H9 (cell line): ENCODE measurements at places on chromosomes 3 and 15. TPM values are rescaled to one million over a fixed set of nuclear protein-coding genes. Genes with fewer than 3 reads are reported as not detected.

C3orf49 gene
- total RNA-seq = not detected in 2 replicates

GLDN gene
- total RNA-seq = 0.77 and 1.3 TPM in 2 replicates

C2CD4B gene
- 0.13 and 0.22 TPM in 2 replicates for total RNA-seq

PPP4R2 gene
- total RNA-seq = 123 and 132 TPM in 2 replicates

ABI3BP gene
- total RNA-seq = 0.26 and 0.28 TPM in 2 replicates

PLSCR1 gene
- 48.9 and 54.8 TPM in 2 replicates for total RNA-seq

EFHB gene
- total RNA-seq = 1.6 and 1.9 TPM in 2 replicates

MAGI1 gene
- total RNA-seq = 57.8 and 65.7 TPM in 2 replicates

TRMT10C gene
- 53.6 and 58.7 TPM in 2 replicates for total RNA-seq

CCDC54 gene
- total RNA-seq = not detected in 2 replicates

DAPK2 gene
- 3.5 and 4.6 TPM in 2 replicates for total RNA-seq

DNA sequence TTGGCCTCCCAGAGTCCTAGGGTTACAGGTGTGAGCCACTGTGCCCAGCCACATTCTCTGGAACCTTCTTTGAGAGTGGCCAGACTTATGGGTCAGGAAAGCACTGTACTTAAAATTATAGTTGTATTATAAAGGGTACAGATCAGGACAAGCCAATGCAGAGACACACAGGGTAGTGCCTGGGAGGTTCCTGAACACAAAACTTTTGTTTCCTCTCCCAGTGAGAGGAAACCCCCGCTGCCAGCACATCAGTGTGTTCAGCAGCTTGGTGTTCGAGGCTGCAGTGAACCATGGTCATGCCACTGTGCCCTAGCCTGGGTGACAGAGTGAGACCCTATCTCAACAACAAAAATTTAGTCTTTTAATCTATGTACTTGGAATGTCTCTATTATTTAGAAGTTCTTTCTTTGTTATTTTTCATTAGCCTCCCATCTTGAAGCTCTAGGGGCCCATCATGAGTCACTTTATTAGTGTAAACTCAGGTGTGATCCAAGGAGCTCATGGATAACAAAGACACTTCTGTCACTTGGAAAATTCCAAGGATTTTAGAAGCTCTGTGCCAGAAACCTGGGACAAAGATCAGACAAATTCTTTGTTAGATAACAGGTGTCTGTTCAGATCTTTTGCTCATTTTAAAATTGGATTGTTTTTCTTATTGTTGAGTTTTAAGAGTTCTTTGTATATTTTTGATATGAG lies 7.8 kb downstream of the BLOC1S6 start:
- H3K4me3 ChIP-seq = no peak overlapping the region
- H3K36me3 ChIP-seq = peaks cover 31% of the 10 kb centered on the region
- H3K27me3 ChIP-seq = no peaks in the 10 kb centered on the region
- no peak overlapping the region for H3K27ac ChIP-seq

DNA sequence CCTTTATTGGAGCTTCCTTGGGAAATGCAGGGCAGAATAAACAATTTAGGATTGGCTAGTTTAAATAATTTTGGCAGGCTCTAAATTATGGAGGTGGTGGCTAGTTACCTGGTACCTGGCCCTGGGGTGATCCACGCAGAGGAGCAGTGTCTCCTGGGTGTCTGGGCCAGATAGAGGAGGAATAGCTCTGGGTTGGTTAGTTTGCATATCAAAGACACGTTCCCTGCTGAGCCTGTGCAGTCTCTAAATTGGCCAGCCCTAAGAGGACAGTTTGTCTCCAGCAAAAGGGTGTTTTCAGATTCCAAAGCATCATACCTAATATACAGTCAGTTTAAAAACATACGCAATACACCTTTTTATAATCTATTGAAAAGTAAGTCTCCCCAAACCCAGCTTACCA lies 333.3 kb upstream of the TPM1 start:
- H3K36me3 ChIP-seq = peaks cover 3% of the 10 kb centered on the region; the same call in 1 of the 2 replicates
- H3K27ac ChIP-seq = no peak overlapping the region
- no peaks in the 10 kb centered on the region for H3K27me3 ChIP-seq

- no peaks in the 10 kb centered on the region for H3K27me3 ChIP-seq
- H3K36me3 ChIP-seq = peaks cover 71% of the 10 kb centered on the region
- H3K27ac ChIP-seq = no peak overlapping the region
- DNase-seq = no peak
- no peak overlapping the region for H3K4me3 ChIP-seq
Observed at GRCh38 chr15:59166601-59167265, 39.9 kb upstream of the LDHAL6B start.

DNA sequence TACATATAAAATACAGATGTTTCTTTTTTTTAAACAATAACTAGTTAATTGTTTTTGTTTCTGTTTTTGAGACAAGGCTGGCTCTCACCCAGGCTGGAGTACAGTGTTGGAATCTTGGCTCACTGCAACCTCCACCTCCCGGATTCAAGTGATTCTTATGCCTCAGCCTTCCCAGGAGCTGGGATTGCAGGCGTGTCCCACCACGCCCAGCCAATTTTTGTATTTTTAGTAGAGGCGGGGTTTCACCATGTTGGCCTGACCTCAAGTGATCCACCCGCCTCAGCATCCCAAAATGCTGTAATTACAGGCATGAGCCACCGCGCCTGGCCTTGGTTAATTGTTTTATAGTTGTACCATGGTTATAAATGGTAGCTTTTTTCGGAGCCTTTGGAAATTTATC lies 72.3 kb downstream of the PIAS1 start:
- H3K27ac ChIP-seq = no peak overlapping the region
- no peaks in the 10 kb centered on the region for H3K27me3 ChIP-seq
- DNase-seq = no peak
- H3K4me3 ChIP-seq = no peak overlapping the region
- H3K36me3 ChIP-seq = peaks cover 8% of the 10 kb centered on the region

GRCh38 chr3:183378008-183378407 lies 50.4 kb downstream of the MCF2L2 start:
- no peaks in the 10 kb centered on the region for H3K4me1 ChIP-seq
- H3K27ac ChIP-seq = no peak overlapping the region
- no peaks in the 10 kb centered on the region for H3K27me3 ChIP-seq
- no peak for DNase-seq
- no peaks in the 10 kb centered on the region for H3K36me3 ChIP-seq

- H3K27me3 ChIP-seq = no peaks in the 10 kb centered on the region
- no peaks in the 10 kb centered on the region; the same call in 1 of the 2 replicates for H3K4me1 ChIP-seq
- no peak overlapping the region for H3K27ac ChIP-seq
- no peak for DNase-seq
- H3K36me3 ChIP-seq = no peaks in the 10 kb centered on the region
Observed at GRCh38 chr15:86055688-86056087, 24.0 kb upstream of the AGBL1 start.

DNA sequence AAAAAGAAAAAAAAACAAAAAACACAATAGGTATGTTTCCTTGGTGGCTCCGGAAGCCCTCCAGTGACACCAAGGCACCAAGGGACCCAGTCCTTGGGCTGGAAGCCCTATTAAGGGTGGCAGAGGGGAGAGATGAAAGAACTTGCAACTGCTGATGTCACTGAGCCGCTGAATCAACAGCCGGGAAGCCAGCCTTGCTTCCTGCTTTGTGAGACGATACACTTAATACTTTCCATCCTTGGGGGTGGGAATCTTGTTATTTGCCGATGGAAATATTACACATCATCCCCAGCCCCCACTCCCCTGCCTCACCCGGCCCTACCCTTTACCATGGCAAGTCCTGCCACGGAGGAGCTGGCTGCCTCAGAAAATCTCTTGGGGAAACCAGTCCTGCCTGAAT lies 5.6 kb upstream of the ISLR2 start:
- no peak overlapping the region for H3K4me3 ChIP-seq
- H3K36me3 ChIP-seq = no peaks in the 10 kb centered on the region
- no peak overlapping the region for H3K27ac ChIP-seq
- H3K27me3 ChIP-seq = peaks cover 24% of the 10 kb centered on the region
- no peaks in the 10 kb centered on the region; the same call in 1 of the 2 replicates for H3K4me1 ChIP-seq

- H3K27ac ChIP-seq = no peak overlapping the region
- DNase-seq = no peak
- H3K4me3 ChIP-seq = no peak overlapping the region
- H3K36me3 ChIP-seq = no peaks in the 10 kb centered on the region
- no peaks in the 10 kb centered on the region for H3K4me1 ChIP-seq
- H3K27me3 ChIP-seq = no peaks in the 10 kb centered on the region
Observed at GRCh38 chr15:55824857-55825613, 82.1 kb upstream of the PRTG start.

GRCh38 chr3:89434621-89435380 lies 327.4 kb downstream of the EPHA3 start:
- no peak overlapping the region for H3K4me3 ChIP-seq
- H3K36me3 ChIP-seq = no peaks in the 10 kb centered on the region
- H3K27ac ChIP-seq = no peak overlapping the region
- no peak for DNase-seq

- no peak overlapping the region for H3K27ac ChIP-seq
- no peaks in the 10 kb centered on the region for H3K36me3 ChIP-seq
- no peaks in the 10 kb centered on the region for H3K27me3 ChIP-seq
- H3K4me1 ChIP-seq = no peaks in the 10 kb centered on the region
Observed at GRCh38 chr3:141764986-141765385, 1.8 kb downstream of the GRK7 start.

GRCh38 chr3:186967686-186968085 lies 37.4 kb downstream of the ST6GAL1 start:
- peaks cover 68% of the 10 kb centered on the region for H3K36me3 ChIP-seq
- peaks cover 9% of the 10 kb centered on the region; the same call in 1 of the 2 replicates for H3K4me1 ChIP-seq
- H3K4me3 ChIP-seq = no peak overlapping the region
- DNase-seq = no peak
- no peaks in the 10 kb centered on the region for H3K27me3 ChIP-seq

DNA sequence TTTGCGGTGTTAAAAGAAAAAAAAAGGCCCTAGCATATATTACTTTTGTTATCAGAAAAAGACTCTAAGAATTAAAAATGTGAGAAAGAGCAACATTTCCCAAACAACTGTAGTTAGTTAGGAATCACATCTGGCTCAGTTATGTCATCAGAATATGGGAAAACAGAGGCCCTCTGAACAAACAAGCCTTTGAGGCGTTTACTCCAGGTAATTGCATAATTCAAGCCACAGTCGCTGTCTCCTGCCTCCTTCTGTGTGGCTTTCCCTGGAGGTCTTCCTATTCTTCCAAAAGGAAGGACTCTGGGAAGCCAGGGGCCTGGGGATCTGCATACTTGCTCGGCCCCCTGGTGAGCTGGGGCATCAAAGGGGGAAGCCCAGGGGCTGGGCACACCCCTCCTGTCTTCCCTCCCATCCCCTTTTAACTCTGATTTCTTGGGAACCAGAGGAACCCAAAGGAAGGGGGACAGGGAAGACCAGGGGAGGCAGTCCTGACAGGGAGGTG lies 3.7 kb upstream of the FAM107A start:
- H3K4me1 ChIP-seq = no peaks in the 10 kb centered on the region; the same call in 1 of the 2 replicates
- H3K27me3 ChIP-seq = peaks cover 6% of the 10 kb centered on the region; the same call in 1 of the 2 replicates
- no peak overlapping the region for H3K27ac ChIP-seq
- DNase-seq = no peak

DNA sequence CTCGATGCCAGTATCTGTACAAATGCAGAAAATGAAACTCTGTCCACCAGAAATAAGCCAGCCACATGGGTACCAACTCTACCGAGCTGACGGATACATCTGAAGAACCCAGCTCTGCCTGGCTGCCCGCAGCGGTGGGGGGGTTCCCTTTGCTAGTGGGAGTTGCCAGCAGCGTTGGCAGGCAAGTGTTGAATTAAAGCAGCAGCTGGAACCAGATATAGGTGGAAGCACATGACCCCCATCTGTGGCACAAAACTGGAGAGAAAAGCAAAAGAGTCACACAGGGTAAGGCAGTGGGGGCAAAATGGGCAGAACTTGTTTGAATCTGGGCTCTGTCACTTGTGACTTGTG lies 17.9 kb downstream of the CRYGS start:
- DNase-seq = no peak
- no peaks in the 10 kb centered on the region; the same call in 2 of the 3 replicates for H3K36me3 ChIP-seq
- H3K4me1 ChIP-seq = peaks cover 2% of the 10 kb centered on the region; the same call in 1 of the 2 replicates
- H3K27me3 ChIP-seq = no peaks in the 10 kb centered on the region

- no peaks in the 10 kb centered on the region for H3K36me3 ChIP-seq
- H3K4me1 ChIP-seq = 0 out of 2 replicates have a peak, but pooled peaks cover 2% of the 10 kb centered on the region
- DNase-seq = no peak
- H3K27ac ChIP-seq = no peak overlapping the region
- H3K4me3 ChIP-seq = no peak overlapping the region
Observed at GRCh38 chr3:151875759-151876158, 2.3 kb downstream of the SUCNR1 start.

DNA sequence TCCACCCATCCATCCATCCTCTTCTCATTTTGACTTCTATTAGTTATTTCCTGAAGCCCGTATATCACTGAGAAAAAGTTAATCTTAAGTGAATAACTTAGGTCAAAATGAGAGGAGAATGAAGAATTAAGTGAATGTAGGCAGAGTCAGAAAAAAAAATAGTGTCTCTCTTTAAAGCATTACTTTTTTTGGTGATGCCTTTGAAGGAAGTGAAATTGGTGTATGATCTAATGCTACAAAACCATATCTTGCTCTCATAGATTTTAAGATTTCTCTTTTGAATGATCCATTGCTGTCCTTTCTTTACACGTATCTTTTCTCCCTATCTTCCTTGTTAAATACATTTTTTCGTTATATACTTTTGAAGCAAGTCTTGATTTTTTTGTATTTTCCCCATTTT lies 23.4 kb downstream of the FNDC3B start:
- no peaks in the 10 kb centered on the region for H3K27me3 ChIP-seq
- peaks cover 8% of the 10 kb centered on the region for H3K4me1 ChIP-seq
- DNase-seq = no peak

- no peaks in the 10 kb centered on the region for H3K4me1 ChIP-seq
- no peaks in the 10 kb centered on the region for H3K27me3 ChIP-seq
- H3K27ac ChIP-seq = no peak within 1 kb of the TSS
- peaks cover 5% of the 10 kb centered on the region; the same call in 1 of the 2 replicates for H3K36me3 ChIP-seq
Observed at GRCh38 chr3:32391643-32392535, at the start of gene CMTM7. Gene CMTM7, plus strand, starts transcription at chr3:32391853. Its CDS starts 54 bp downstream, at chr3:32391907.
